ENCODE measurements at places on chromosomes 13 and 19.

- no peaks in the 10 kb centered on the region for H3K27me3 ChIP-seq
- no peak for DNase-seq
These were observed 328.4 kb downstream of the TEX29 start for GRCh38 chr13:111648885-111649284.

DNA sequence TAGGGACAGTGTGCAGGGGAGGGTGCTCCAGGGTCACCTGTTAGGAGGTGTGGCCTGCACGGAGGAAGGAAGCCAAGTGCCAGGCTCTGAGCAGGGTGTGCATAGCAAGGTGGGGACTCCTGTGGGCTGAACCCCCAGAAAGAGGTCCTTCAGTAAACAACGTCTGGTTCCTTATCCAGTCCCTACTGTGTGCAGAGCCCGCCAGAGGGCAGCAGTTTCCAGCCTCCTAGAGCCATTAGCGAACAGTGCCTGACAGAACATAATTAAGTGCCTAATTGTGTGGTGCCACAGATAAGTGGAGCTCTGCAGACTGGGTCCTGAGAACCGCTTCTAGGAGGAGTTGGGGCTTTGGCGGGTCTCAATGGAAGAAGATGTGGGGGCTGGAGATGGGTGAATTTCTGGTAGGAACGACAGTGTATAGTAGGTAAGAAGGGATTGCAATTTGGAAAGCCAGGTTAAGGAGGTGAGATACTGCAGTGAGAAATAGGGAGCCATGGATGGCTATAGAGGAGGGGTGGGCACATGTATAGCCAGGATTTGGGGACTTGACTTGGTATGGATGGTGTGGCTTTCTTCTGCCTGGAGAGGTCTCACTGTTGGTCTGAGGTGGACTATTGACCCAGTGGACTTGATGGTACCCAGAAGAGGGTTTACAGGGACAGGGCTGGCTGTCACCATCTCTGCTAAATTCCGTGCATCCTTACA lies 323.1 kb downstream of the ZNF536 start:
- no peaks in the 10 kb centered on the region for H3K36me3 ChIP-seq
- no peak overlapping the region for H3K27ac ChIP-seq
- H3K27me3 ChIP-seq = no peaks in the 10 kb centered on the region
- H3K4me3 ChIP-seq = no peak overlapping the region

- no peaks in the 10 kb centered on the region for H3K36me3 ChIP-seq
- no peaks in the 10 kb centered on the region for H3K27me3 ChIP-seq
- no peak for DNase-seq
These were observed 56.2 kb downstream of the LACC1 start for GRCh38 chr13:43935878-43936277.

- no peaks in the 10 kb centered on the region for H3K36me3 ChIP-seq
- H3K27me3 ChIP-seq = no peaks in the 10 kb centered on the region
- no peak for DNase-seq
- H3K4me1 ChIP-seq = no peaks in the 10 kb centered on the region
- no peak overlapping the region for H3K27ac ChIP-seq
- H3K4me3 ChIP-seq = no peak overlapping the region
These were observed 55.5 kb upstream of the URI1 start for GRCh38 chr19:29886586-29886985.

DNA sequence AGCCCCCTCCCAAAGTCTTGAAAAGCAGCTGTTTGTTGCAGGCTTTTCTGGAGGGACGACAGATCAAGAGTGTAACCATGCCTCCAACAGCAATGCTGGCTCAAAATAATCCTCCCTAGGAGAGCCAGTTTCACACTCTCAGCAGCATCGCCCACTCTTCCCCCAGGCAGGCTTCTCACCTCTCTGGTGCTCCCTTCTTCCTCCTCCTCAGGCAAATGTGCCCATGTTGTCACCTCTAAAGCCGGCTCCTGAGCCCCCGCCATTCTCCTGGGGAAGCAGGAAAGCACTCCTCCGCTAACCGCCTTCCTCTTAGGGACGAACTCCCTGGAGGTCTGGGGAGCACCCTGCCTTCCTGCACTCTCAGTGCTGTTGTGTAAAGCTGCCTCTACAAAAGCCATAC lies 98.9 kb upstream of the SGCG start:
- no peaks in the 10 kb centered on the region for H3K36me3 ChIP-seq
- H3K4me3 ChIP-seq = no peak overlapping the region
- no peak overlapping the region for H3K27ac ChIP-seq
- no peaks in the 10 kb centered on the region for H3K4me1 ChIP-seq
- DNase-seq = no peak
- no peaks in the 10 kb centered on the region for H3K27me3 ChIP-seq

DNA sequence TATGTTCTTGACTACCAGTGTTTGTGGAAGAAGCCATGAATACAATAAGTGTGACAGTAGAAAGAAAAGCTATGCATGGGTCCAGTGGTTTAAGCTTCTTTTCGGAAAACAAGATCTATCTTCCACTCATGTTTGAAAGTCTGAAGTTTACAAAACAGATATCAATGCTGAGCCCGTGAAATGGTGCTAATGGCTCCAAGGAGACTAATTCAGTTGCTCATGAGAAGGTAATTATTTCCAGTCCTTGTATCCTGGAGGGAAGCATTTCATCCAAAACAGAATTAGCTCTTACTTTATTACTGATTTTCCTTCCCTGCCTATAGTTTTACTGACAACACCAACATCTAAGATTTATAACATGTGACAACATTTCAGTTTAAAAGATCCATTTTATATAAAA lies 1364.9 kb downstream of the PCDH9 start:
- H3K4me3 ChIP-seq = no peak overlapping the region
- no peak overlapping the region for H3K27ac ChIP-seq
- no peaks in the 10 kb centered on the region for H3K36me3 ChIP-seq
- DNase-seq = no peak

GRCh38 chr13:47215736-47216135 lies 318.9 kb upstream of the HTR2A start:
- no peaks in the 10 kb centered on the region for H3K4me1 ChIP-seq
- DNase-seq = no peak
- H3K27me3 ChIP-seq = no peaks in the 10 kb centered on the region
- no peaks in the 10 kb centered on the region for H3K36me3 ChIP-seq

DNA sequence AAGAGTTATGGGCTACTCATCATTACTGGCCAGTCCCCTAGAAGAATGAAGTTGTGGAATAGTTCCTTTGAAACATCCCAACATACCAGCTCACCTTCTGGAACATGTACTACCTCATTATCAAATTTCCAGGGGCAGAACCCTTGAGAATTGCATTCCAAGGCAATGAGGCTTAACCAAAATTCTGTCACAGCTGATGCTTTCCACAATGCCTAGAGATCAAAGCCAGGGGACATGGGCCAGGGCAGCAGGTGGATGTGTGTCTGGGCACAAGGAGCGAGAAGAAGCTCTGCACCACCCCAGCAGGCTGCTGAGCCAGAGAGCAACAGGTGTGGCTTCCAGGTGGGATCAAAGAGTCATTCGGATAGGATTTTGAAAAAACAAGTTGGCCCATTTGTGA lies 362.1 kb downstream of the EFNB2 start:
- no peak overlapping the region for H3K4me3 ChIP-seq
- no peaks in the 10 kb centered on the region for H3K4me1 ChIP-seq
- no peaks in the 10 kb centered on the region for H3K36me3 ChIP-seq
- no peak for DNase-seq
